ENCODE measurements at places on chromosomes 7 and 10. TPM values are rescaled to one million over a fixed set of nuclear protein-coding genes. Genes with fewer than 3 reads are reported as not detected.

DNA sequence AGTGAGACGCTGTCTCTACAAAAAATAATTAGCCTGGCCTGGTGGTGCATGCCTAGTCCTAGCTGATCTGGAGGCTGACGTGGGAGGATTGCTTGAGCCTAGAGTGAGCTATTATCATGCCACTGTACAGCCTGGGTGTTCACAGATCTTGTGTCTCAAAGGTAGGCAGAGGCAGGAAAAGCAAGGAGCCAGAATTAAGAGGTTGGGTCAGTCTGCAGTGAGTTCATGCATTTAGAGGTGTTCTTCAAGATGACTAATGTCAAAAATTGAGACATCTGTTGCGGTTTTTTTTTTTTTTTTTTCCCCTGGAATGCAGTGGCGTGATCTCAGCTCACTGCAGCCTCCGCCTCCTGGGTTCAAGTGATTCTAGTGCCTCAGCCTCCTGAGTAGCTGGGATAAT lies 5.4 kb downstream of the PPIA start:
- no peak for DNase-seq
- no peaks in the 10 kb centered on the region for H3K27me3 ChIP-seq
- H3K4me3 ChIP-seq: no peak overlapping the region

GRCh38 chr7:55381696-55382095 lies 16.6 kb downstream of the LANCL2 start:
- no peaks in the 10 kb centered on the region for H3K36me3 ChIP-seq
- H3K4me3 ChIP-seq: no peak overlapping the region
- no peak for DNase-seq
- no peaks in the 10 kb centered on the region for H3K27me3 ChIP-seq
- no peaks in the 10 kb centered on the region for H3K4me1 ChIP-seq
- H3K27ac ChIP-seq: no peak overlapping the region

KCNK18 gene
- not detected for polyA plus RNA-seq

- no peaks in the 10 kb centered on the region for H3K4me1 ChIP-seq
- no peak for DNase-seq
- no peaks in the 10 kb centered on the region for H3K36me3 ChIP-seq
- H3K27ac ChIP-seq: no peak overlapping the region
Measured at GRCh38 chr10:34872820-34873219, 57.7 kb upstream of the PARD3 start.

- H3K4me1 ChIP-seq: no peaks in the 10 kb centered on the region
- H3K4me3 ChIP-seq: no peak overlapping the region
- H3K36me3 ChIP-seq: no peaks in the 10 kb centered on the region
- H3K27me3 ChIP-seq: no peaks in the 10 kb centered on the region
- H3K27ac ChIP-seq: no peak overlapping the region
Measured at GRCh38 chr10:88033793-88034192, 170.4 kb downstream of the PTEN start.

- no peaks in the 10 kb centered on the region for H3K27me3 ChIP-seq
- no peak overlapping the region for H3K4me3 ChIP-seq
- no peak overlapping the region for H3K27ac ChIP-seq
- H3K4me1 ChIP-seq: no peaks in the 10 kb centered on the region
- DNase-seq: no peak
Measured at GRCh38 chr7:75537731-75538130, 45.6 kb downstream of the SPDYE5 start.

DNA sequence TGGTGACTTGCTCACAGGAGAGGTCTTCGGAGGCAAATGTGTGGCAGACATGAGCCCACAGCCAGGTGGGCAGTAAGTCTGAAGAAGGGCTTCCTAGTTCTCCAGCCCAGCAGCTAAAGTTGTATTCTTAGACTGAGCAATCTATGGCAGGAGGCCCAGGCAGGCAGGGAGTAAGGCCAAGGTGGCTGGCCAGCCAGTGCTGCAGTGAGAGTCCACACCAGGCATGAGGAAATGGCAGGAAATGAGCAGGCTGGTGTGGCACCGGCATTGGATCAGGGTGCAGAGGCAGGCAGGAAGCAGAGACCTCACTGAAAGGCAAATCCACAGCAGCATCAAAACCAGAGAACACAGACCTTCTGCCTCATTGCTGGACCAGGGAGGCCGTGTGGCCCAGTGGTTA lies 84.6 kb upstream of the PDE1C start:
- no peaks in the 10 kb centered on the region for H3K27me3 ChIP-seq
- DNase-seq: peak; percentile 69
- no peak overlapping the region for H3K4me3 ChIP-seq
- H3K27ac ChIP-seq: no peak overlapping the region
- H3K4me1 ChIP-seq: no peaks in the 10 kb centered on the region

TEX36 gene
- polyA plus RNA-seq: not detected

- H3K27me3 ChIP-seq: no peaks in the 10 kb centered on the region
- no peaks in the 10 kb centered on the region for H3K36me3 ChIP-seq
- no peaks in the 10 kb centered on the region for H3K4me1 ChIP-seq
- no peak for DNase-seq
- H3K4me3 ChIP-seq: no peak overlapping the region
- no peak overlapping the region for H3K27ac ChIP-seq
Measured at GRCh38 chr10:111430070-111430469, 353.2 kb downstream of the ADRA2A start.

DNA sequence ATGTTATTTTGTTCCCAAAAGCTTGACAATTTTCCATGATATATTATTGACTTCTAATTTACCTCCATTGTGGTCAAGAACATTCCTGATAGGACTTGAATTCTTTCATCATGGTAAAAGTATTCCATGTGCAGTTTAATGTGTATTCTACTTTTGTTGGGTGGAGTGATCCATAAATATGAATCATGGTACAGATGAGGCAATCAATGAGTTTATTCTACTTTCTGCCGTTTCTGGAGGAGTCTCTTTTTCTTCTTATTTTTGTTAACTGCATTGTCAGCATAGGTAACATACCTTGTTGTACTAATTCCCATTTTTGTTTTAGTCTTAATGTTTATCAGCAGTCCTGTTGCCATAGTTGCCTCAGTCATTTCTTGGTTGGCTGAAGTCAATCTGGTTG lies 69.6 kb downstream of the SHOC2 start:
- no peak overlapping the region for H3K4me3 ChIP-seq
- DNase-seq: no peak
- no peaks in the 10 kb centered on the region for H3K27me3 ChIP-seq
- peaks cover 11% of the 10 kb centered on the region for H3K4me1 ChIP-seq
- no peaks in the 10 kb centered on the region for H3K36me3 ChIP-seq
- H3K27ac ChIP-seq: no peak overlapping the region

GGCT gene
- 31.8 TPM for polyA plus RNA-seq

GRCh38 chr10:99279626-99280111 lies 44.0 kb upstream of the HPSE2 start:
- H3K27ac ChIP-seq: no peak overlapping the region
- H3K4me1 ChIP-seq: no peaks in the 10 kb centered on the region
- no peaks in the 10 kb centered on the region for H3K36me3 ChIP-seq
- no peaks in the 10 kb centered on the region for H3K27me3 ChIP-seq

GRCh38 chr10:87887146-87887545 lies 23.7 kb downstream of the PTEN start:
- DNase-seq: no peak
- no peak overlapping the region for H3K4me3 ChIP-seq
- peaks cover 5% of the 10 kb centered on the region for H3K36me3 ChIP-seq
- no peaks in the 10 kb centered on the region for H3K27me3 ChIP-seq
- H3K4me1 ChIP-seq: peaks cover 12% of the 10 kb centered on the region
- no peak overlapping the region for H3K27ac ChIP-seq

DNA sequence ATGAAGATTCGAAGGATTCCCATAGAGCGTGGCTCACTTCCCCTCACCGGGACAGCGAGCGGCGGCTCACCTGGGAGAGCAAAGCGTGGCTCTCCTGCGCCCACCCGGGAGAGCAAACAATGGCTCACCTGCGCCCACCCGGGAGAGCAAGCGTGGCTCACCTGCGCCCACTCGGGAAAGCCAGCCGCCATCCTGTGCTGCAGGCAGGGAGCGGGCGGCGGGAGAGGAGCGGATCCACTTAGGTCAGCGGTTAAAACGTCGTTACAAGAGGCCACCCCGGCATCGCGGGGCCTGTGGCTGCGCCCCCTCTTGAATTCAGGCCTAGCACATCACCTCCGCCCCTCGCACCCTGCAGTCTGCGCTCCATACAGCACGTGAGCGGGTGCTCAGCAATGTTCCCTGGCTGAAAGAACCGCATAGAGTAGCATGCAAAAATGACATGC lies 461 bp upstream of the FIGNL1 start:
- DNase-seq: peak; percentile 59
- peaks cover 6% of the 10 kb centered on the region for H3K4me1 ChIP-seq
- no peaks in the 10 kb centered on the region for H3K27me3 ChIP-seq
- H3K36me3 ChIP-seq: peaks cover 25% of the 10 kb centered on the region
